ENCODE measurements at places on chromosomes 6 and 20. TPM values are rescaled to one million over a fixed set of nuclear protein-coding genes. Genes with fewer than 3 reads are reported as not detected.

GRCh38 chr6:3022765-3023662 lies 23.3 kb downstream of the NQO2 start:
- peak; percentile 40 for DNase-seq

PKIB gene
- 4.1 TPM for total RNA-seq

LY6G6D gene
- not detected for total RNA-seq

DNA sequence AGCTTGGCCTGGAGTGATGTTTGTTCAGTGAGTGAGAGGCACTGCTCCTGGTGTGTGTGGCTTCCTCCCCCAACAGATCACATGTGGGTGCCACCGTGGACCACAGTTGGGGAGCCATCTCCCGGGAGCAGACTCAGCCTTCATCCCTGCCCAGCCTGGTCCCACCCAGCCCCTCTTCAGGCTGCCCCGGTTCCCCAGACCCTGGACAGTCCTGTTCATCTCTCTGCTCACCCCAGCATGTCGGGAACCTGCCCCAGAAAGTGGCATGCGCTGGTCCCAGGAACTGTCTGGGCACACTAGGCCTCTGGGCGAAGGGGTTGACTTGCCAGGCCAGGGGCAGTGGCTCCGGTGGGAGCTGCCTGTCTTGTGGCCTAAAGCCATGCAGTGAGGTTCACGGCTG lies 21.5 kb upstream of the PPP1R3G start:
- DNase-seq = no peak

SLC24A3 gene
- total RNA-seq = not detected

DNA sequence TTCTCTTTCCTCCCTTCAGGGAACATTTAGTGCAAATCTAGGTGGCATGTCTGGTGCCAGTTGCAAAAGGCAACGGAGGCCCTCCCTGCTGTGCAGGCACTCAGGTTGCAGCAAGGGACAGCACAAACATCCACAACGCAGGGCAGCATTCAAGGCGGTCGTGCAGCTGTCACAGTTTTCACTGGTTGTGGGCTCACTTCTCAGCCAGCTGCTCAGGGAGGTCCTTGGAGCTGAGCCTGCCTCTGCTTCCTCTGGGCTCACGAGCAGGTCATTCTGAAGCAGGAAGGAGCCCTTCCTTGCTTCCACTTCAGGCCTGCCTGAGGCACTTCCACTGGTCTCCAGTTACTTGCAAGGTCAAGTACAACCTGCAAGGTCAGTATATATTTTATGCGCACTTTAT lies 3.8 kb upstream of the NPEPL1 start:
- no peak for DNase-seq

KCNG1 gene
- 6.2 TPM for total RNA-seq

GRCh38 chr20:45011108-45011526 lies 44.8 kb downstream of the STK4 start:
- peak; percentile 67 for DNase-seq

DNA sequence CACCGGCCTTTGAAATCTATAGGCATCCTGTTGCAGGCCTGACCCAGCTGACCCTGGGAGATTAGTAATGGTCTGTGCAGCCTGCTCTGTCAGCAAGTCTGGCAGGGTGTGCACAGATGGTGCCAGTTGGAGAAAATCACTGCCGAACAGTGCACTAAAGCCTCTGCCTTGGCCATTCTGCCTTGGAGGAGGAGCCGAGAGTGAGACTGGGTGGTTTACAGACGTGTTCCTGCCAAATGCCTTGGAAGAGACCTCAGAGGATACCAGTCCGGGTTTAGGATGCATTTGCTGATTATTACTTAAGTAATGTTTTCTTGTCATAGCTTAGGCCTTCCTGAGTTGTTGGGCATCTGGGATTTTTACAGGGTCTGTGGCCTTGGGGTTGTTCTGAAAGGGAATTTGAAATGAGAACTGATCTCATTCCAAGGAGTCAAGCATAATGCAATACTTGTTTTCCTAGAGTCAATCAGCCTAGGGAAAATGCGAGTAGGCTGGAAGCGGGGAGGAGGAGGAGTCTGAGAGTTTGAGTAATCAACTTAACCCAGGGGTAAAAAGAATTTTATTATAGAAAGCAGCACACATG lies 292.1 kb downstream of the SOX4 start:
- DNase-seq = peak; percentile 79

DNA sequence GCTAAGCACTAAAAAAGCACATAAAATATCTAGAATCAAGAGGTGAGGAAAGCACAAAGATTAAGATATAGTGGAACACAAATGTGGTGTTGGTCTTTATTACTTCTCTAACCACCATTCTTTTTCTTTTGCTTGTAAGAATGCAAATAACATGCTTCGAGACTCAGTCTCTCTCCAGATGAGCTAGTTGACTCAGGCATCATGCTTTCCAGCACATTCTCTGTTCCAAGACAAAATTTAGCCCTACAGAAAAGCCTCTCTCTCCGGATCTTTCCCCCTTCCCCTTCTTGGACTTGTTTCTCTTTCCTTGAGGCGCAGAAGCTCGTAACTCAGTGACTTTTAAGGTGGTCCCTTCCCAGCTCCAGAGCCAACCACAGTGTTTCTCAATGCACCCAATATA lies 91.0 kb downstream of the FNDC1 start:
- no peak for DNase-seq

- no peak for DNase-seq
Observed at GRCh38 chr6:136465766-136466303, 84.4 kb downstream of the MAP7 start.

DDX39B gene
- total RNA-seq = 317 TPM

DNA sequence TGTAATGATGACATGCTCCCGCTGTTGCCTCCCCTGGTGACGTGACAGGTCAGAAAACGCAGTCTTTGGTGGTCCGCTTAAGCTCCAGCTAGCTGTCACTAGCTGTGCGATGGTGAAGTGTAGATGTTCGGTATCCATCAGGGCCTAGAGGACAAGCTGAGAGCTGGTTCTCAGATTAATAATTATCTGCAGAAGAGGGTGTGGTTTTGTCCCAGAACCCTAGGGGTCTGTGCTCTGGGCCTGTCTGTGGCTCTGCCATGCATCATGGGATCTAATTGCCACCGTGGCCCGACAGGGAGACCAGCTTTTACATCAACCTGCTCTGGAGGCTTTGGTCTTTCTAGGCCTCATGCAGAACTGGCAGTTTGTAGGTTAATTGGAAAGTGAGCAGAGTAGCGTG lies 34.1 kb downstream of the ERMARD start:
- no peak for DNase-seq

GRCh38 chr20:22523499-22524392 lies 60.6 kb downstream of the FOXA2 start:
- no peak for DNase-seq

PTPRT gene
- total RNA-seq = not detected

DNA sequence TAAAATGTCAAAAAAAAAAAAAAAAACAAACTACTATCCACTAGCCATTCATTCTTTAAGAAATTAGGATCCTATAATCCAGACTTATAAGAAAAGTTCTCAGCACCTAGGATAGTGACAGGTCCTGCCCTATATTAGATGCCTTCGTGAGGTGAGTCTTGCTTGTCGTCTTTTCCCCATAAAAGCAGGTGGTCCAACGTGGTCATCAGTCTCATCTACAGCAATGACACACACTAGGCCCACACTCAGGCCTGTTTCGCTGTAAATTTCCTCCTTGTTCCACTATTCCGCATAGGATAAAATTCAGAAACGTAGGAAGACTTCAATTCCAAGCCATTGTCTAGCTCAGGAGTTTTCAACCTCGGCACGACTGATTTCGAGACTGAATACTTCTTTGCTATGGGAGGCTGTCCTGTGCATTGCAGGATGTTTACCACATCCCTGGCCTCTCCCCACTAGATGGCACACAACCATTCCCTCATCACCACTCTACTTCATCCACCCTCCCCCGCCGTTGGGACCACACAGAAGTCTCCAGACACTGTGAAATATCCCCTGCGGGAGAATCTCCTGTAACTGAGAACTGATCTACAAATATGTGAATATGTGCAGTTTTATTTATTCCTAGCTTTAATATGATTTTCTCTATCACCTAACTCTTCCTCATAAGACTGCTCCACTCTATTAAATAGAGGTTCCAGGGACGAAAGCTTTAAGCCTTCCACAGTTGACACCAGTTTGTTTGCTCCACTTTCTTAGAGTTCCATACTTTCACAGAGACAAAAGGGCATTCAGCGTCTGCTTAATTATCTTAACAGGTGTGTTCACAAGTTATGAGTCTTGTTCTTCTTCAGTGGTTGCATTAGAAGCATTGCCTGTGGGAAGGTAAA lies 346.3 kb downstream of the BMP2 start:
- no peak for DNase-seq

DNA sequence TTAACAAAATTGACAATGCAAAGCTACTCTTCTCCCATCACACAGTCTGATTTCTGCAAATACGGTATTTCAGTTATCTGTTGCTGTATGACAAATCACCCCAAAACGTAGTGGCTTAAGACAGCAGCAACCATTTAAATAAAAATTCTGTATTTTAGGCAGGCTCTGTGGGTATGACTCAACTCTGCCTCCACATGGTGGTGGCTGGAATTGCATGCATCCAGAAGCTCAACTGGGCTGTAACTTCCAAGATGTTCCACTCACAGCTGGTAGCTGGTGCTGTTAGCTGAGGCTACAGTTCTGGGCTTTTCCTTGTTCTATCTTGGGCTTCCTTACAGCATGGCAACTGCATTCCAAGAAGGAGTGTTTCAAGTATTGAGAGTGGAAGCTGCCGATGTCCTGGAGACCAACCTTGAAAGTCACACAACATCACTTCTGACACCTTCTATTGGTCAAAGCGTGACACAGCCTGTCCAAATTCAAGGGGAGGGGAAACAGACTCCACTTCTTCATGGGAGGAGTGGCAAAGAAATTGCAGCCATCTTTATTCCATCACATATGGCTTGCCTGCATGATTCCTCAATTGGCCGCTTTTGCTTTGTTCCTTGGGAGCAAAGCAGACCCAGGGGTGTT lies 39.7 kb upstream of the TULP1 start:
- DNase-seq = peak; percentile 11

- DNase-seq = no peak
Observed at GRCh38 chr6:80923816-80924215, 817.3 kb downstream of the BCKDHB start.

GRCh38 chr6:52102405-52102804 lies 15.0 kb upstream of the PKHD1 start:
- no peak for DNase-seq

- DNase-seq = no peak
Observed at GRCh38 chr6:111129013-111129412, 41.7 kb downstream of the SLC16A10 start.

SMPDL3A gene
- total RNA-seq = 6.3 TPM

SAMD3 gene
- total RNA-seq = 0.07 TPM

MUC21 gene
- total RNA-seq = not detected

PHACTR1 gene
- 0.55 TPM for total RNA-seq

DNA sequence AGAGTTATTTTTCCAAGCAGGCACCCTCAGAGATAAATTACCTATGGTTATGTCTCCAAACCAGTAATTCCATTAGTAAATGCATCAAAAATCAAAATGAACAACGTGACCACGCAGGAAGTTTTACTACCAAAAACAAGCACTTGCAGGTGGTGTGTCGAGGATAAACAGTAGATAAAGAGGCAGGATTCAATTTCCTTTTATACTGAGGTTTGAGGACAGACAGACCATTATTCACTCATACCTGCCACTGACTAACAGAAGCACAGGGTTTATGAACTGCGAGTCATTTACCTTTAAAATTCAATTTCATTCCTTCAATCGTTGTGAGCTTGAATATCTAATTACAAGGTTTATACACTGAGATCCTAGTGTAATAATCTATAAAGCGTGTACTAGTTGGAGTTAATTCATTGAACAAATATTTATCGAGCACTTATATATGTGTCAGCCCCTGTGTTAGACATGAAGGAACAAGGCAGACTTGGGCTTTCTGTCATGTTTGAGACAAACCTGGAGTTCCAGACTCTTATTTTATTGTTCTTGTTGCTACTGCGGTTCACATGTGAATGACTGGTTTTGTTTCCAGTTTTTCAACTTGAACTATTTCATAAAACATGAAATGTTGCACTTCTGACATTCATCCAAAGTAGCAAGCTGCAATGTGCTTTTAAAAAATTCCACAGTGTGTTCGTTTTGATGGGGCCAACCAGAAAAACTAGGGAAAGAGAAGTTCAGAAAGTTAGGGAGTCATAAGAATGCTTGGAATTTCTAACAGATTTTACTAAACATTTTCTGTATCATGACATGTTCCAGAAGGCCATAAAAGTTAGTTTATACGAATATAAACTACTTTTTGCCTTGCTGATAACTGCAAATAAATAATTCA lies 205.6 kb downstream of the UST start:
- no peak for DNase-seq

CBLN4 gene
- total RNA-seq = not detected

HLA-DRB5 gene
- total RNA-seq = not detected

DNA sequence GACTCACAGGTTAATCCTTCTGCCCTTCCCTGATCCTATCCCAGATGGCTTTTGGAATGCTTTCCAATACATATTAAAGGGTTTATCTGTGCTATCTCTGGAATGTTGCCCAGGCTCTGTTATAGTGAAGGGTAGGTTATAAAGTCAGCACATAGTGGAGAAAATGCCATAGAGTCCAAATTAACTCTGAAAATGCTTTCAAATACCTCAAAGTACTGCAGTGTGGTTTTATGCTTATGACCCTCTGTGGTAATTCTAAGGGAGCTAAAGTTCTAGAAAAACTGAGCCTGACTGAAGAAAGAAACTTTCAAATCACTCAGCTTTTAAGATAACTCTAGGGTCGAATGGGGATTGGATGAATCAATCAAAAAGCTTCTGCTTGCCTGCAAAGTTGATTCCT lies 159.8 kb downstream of the PLCB1 start:
- no peak for DNase-seq

AIF1 gene
- total RNA-seq = not detected

GRCh38 chr6:41877051-41877680 lies 18.0 kb downstream of the USP49 start:
- DNase-seq = no peak

MCCD1 gene
- not detected for total RNA-seq

CST5 gene
- not detected for total RNA-seq

GRCh38 chr20:50305636-50306477 lies 115.2 kb downstream of the CEBPB start:
- peak; percentile 51 for DNase-seq

OR2H2 gene
- total RNA-seq = not detected

DNA sequence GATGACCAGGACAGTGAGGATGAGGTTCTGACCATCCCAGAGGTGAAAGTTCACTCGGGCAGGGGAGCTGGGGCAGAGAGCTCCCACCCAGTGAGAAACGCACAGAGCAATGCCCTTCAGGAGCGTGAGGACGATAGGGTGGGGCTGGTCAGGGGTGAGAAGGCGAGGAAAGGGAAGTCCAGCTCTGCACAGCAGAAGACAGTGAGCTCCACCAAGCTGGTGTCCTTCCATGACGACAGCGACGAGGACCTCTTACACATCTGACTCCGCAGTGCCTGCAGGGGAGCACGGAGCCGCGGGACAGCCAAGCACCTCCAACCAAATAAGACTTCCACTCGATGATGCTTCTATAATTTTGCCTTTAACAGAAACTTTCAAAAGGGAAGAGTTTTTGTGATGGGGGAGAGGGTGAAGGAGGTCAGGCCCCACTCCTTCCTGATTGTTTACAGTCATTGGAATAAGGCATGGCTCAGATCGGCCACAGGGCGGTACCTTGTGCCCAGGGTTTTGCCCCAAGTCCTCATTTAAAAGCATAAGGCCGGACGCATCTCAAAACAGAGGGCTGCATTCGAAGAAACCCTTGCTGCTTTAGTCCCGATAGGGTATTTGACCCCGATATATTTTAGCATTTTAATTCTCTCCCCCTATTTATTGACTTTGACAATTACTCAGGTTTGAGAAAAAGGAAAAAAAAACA lies 16.6 kb upstream of the SLC22A1 start:
- DNase-seq = no peak

All from A172 (cell line).